ENCODE measurements at places on chromosomes 2 and 18.

DNA sequence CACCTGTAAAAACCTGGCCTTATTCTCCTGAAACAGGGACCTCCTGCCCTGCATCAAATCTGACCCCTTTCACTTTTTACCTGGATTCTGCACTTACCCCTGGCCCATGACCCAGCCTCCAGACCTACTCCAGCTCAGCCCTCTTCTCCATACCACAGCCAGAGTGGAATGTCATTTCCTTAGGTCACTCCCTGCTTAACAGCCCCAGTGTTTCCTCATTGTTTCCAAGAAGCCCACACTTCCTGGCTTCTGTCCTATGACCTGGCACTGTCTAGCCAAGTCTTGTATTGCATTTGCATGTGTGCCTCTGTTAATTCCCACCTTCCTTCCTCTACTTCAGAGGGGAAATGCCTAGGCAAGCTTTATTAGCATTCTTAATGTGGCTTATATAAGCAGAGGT lies 51.4 kb upstream of the TRIB2 start:
- DNase-seq: no peak

DNA sequence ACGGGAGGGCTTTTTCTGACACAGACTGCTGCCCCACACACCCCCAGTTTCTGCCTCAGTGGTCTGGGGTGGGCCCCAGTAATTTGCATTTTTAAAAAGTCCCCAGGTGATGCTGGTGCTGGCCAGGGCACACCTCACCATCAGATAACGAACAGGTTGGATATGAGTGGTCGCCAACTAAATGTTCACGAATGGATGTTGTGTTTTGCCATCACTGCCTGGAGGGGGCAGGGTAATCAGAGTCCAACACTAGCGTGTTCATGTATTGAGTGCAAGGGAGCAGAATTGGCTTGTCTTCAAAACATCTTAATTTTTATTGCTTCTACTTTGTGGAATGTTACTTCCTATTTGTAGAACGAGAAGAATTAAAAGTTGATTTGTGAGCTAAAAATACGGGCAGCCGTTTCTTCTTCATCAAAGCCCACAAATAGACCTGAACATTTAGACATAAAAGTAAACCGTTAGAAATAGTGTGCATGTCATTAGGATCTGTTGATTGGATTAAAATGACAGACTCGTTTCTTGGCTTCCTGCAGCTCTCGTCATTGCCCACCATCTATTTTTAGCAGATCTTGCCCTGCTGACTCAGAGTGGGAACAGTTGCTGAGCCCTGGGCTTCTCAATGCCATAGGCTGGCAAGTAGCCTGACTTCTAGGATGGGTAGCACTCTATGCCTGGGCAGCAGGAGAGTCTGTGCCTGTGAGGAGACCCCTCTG lies 45.2 kb downstream of the NCK2 start:
- DNase-seq: peak; percentile 61

GRCh38 chr2:203164311-203164935 lies 74.4 kb upstream of the CYP20A1 start:
- no peak for DNase-seq

- DNase-seq: no peak
These were observed 16.9 kb downstream of the LGALSL start for GRCh38 chr2:64470766-64471295.

DNA sequence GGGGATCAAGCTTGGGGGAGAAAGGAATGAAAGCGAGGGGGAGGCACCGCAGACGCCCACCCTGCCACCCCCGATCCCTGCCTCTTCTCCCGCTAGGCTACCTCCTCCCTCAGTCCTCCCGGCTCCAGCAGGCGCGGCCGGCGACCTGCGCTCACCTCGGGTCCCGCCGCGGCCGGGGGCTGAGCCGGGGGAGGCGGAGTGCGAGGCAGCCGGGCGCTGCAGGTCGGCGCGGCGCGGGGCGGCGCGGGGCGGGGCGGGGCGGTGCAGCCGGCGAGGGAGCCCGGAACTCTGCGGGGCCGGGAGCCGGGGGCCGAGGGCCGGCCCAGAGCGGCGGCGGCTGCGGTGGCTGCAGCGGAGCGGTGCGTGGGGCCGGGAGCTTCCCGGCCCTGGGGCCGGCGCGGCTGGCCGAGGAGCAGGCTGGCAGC lies 477 bp downstream of the ACVR1 start:
- peak; percentile 45 for DNase-seq

DNA sequence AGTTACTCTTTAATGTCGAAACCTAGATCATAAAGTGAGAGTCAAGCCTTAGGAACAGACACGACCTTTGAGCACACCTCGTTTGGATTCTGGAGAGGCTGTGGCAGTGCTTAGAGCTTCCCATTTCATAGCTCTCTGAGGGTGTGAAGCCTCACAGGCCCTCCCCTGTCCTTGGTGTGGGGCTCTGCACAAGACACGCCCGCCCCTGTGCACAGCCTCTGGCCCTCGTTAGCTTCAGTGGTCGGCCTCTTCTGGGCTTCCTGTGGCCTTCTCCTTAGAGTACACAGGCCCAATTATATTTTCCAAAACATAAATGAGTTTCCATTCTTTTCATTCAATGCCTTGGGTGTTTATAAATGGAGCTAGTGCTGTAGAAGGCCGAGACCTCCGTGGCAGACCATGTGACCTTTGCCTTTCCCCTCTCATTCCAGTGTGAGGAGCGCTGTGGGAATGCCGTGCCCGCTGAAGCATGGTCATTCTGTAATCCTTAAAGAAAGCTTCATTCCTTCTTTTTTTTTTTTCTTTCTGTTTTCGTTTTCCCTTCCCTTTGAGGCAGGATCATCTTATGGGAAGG lies 208.6 kb downstream of the DCDC2C start:
- DNase-seq: no peak

DNA sequence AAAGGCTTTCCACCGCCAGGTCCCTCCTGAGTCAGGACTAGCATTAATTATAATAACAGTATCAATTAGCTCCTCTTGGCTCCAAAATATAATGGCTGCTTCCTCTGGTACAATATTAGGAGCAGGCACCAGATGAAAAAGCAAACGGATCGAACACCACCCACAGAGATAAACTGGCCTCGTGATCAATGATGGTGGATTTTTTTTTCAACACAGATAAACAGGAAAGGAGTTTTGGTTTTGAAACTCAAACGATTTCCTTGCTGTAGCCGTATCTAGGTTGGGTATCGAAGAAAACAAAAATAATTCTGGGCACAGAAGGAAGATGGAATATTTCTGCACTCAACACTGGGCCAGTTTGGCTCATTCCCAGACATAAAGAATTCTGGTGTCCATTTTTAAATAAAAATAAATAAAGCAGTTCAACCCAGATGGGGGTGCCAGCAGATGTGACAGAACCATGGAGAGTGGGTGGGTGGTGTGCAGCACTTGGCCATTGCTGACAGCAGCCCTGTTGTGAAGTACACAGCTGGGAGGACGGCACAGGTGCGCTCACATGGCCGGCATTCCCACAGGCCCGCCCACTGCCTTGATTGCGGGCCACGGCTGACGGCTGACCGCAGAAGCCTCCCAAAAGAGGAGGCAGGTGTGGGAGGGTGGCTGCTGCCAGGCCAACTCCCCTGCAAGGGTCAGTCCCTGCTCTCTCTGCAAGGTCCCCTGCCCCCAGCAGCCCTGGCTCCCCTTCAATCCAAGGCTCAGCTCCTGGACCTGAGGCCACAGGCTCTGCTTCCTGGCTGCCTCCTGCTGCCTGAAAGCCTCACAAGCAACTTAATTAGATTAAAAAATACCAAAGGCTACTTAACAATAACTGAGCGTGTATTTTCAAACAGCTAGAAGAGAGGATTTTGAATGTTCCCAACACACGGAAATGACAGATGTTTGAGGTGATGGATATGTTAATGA lies 351.9 kb upstream of the ID2 start:
- no peak for DNase-seq

DNA sequence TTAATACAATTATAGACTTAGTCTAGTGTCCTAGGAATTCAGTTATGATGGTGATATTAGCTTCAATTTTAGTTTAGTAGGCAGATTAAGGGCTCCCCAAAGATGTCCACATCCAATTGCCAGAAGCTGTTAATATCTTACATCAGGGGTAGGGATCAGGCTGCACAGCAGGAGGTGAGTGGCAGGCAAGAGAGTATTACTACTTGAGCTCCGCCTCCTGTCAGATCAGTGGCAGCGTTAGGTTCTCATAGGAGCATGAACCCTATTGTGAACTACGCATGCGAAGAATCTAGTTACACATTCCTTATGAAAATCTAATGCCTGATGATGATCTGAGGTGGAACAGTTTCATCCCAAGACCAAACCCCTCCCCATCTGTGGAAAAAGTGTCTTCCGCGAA lies 54.9 kb downstream of the NYAP2 start:
- no peak for DNase-seq

GRCh38 chr2:26562811-26563645 lies 78.1 kb downstream of the CIB4 start:
- DNase-seq: no peak

DNA sequence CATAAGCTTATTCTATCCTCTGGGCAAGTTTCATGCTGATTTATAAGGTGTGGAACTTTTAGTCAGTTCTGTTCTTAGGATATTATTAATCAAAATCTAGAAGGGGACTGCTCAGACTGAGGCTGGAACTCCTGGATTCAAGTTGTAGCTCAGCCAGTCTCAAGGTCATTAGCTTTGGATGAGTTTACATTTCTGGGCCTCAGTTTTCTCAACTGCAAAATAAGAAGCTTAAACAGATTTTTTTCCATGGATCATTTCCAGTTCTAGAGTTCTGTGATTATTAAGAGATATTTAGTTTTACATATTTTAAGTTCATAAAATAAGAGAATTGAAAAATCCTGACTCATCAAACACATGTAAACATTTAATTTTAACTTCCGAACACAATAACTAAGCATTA lies 442.5 kb upstream of the PKDCC start:
- no peak for DNase-seq

- no peak for DNase-seq
These were observed 22.7 kb upstream of the ZCCHC2 start for GRCh38 chr18:62500174-62500573.

DNA sequence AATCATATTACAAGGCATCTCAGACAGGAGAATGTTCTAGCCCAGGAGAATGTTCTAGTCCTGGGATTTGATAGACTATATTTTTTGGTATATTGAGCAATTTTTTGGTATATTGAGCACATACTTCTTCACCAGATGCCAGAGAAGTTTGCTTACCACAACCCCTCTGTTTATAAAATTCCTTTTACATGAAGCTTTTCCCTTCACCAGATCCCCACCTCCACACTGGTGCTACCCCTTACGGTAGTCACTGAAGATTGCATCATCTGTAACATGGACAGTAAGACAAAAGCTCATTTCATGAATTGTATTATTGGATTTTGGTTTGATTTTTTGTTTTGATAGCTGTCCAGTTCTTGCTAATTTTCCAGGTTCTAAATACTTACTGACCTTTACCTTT lies 7.2 kb upstream of the HNMT start:
- no peak for DNase-seq

- peak; percentile 31 for DNase-seq
These were observed 70.5 kb upstream of the PPP1CB start for GRCh38 chr2:28681158-28681571.

DNA sequence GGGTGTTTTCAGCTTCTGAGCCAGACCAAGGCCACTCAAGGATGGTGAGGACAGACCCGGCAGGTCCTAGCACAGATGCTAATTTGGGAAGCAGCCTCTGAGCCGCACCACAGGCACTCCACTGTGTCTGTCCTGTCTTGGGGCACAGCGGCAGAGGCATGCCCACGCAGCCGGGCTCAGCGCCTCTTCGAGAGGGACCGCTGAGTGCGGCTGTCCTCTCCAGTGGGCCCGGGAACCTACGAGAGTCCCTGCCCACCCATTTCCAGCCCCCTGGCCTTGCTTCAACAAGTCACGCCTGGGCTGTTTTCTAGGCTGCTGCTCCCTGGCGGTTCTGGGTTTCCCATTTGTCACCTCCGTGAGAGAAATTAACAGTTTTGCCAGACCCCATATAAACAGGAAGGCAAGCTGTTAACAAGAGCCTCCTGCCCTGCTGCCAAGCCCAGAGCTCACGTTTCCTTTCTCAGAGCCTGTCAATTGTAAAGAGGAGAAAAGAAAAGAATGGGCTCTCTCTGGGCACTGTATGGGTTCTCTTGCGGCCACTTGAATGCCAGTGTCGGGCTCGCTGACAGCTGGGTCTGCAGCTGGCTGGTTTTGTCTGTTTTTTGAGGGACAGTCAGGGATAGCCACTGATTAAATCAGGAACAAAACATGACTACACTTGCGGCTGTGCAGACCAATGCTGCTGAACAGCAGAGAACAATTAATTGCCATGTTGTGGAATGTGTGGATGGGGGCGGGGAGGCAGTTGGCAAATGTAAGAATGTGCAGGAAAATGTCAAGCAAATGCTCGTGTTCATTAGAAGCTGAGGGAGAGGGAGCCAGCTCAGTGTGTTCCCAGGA lies 30.6 kb downstream of the TMEM17 start:
- no peak for DNase-seq

Measured in T follicular helper cell (primary cell).